ENCODE measurements at places on chromosomes 12 and 14.
A peak's percentile ranks its signal among the peaks of the same experiment; 100 is the strongest.

DNA sequence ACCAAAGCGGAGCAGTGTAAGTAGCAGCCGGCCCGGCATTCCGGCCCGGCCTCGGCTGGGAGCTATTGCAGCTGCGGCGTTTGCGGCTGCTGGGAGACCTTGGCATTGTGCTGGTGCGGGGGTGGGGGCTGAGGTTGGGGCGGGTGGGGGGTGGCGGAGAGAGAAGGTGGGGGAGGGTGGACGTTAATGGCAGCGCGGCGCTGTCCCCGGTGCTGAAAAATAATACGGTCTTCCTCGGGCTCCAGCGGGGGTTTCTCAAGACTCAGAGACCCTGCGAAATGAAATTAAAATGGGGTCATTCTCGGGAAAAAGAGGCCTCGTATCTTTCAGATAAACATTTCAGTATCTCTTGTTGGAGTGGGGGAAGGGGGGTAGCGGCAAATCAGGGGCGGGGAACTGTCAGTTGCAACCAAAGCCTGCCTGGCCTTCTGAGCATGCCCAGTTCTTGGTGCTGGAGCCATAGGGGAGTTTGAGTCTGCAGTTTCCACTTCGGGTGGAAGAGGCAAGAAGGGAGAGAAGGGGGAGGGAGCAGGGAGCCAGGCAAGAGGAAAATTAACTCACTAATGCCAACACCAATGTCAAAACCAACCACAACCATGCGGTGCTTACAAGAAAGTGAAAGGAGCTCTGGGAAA lies 414 bp downstream of the UNC79 start:
- DNase-seq = peak; percentile 45

- no peak for DNase-seq
Measured at GRCh38 chr12:131044136-131044535, 90.4 kb downstream of the ADGRD1 start.

DNA sequence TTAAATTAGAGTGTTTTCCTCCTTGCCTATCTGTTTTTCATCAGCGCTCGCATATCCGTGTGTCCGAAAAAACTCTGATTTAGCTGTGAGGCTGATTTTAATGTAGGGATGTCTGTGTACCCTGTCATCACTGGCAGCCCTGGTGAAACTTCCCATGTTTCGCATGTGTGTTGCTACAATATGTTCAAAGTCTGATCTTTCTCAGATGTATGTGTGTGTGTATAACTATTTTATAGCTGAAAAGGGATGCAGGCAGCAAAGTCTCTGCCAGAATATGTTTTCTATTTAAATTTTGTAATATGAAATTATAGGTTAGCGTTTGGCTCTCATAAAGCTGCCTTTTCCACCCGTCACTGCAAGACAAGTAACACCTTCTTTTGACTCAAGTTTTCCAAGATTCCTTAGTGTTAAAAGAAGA lies 154.8 kb downstream of the TMTC2 start:
- DNase-seq = no peak

- DNase-seq = no peak
Measured at GRCh38 chr12:14959463-14959862, 1.9 kb downstream of the ARHGDIB start.

GRCh38 chr12:101077791-101078528 lies 132.1 kb downstream of the SLC5A8 start:
- no peak for DNase-seq

- no peak for DNase-seq
Measured at GRCh38 chr14:25303934-25304333, 254.0 kb upstream of the STXBP6 start.

GRCh38 chr14:90720832-90721231 lies 95.4 kb downstream of the TTC7B start:
- DNase-seq = no peak

- DNase-seq = peak; percentile 57
Measured at GRCh38 chr14:54446161-54446693, 5.1 kb upstream of the CNIH1 start.

GRCh38 chr14:24670594-24670993 lies 36.6 kb upstream of the GZMB start:
- no peak for DNase-seq

DNA sequence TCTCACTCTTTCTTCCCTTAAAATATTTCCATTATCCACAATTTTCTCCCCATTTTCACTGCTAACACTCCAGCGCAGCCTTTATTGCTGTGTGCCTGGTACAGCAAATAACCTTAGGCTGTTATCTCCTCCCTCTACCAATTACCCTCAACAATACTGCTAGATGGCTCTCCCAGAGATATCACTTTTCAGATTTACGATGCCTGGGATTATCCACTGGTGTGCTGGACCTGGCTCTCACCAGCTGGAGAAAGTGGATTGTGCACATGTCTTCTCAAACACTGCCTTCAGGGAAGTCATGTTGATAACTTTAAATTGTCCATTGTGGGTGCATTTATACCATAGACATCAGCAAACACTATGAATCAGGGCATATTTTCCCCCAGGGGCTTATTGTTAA lies 101.9 kb upstream of the ADAMTS20 start:
- DNase-seq = no peak

- DNase-seq = no peak
Measured at GRCh38 chr12:86663716-86664115, 407.5 kb upstream of the MGAT4C start.

DNA sequence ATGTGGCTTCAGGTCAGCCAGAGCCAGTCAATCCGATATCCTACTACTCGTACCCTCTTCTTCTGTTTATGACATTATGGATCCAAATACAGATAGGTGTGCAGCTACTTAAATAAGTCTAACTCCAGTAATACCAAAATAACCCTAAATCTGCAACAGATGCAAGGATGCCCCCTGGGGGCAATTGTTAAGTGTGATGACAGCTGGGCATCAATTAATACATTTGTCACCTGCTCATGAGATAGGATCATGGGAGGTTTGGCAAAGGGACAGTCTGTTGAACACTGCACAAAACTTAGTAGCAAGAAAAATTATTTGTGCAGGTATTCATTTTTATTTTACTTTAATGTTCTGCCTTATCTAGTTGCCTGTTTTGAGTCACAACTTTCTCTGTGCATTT lies 83.2 kb downstream of the SLC38A6 start:
- DNase-seq = no peak

- no peak for DNase-seq
Measured at GRCh38 chr14:72553161-72553560, 340.7 kb downstream of the DPF3 start.

GRCh38 chr12:111251787-111252186 lies 117.1 kb downstream of the PHETA1 start:
- DNase-seq = no peak

DNA sequence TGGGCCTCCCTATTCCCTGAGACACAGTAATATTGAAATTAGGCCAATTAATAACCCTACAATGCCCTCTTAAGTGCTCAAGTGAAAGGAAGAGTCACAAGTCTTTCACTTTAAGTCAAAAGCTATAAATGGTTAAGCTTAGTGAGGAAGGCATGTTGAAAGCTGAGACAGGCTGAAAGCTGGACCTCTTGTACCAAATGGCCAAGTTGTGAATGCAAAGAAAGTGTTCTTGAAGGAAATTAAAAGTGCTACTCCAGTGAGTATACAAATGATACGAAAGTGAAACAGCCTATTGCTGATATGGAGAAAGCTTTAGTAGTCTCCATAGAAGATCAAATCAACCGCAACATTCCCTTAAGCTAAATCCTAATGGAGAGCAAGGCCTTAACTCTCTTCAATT lies 140.8 kb downstream of the PTCSC3 start:
- no peak for DNase-seq

- no peak for DNase-seq
Measured at GRCh38 chr14:92074555-92074954, 31.8 kb downstream of the ATXN3 start.

- DNase-seq = no peak
Measured at GRCh38 chr12:28023156-28023887, 50.8 kb upstream of the PTHLH start.

- no peak for DNase-seq
Measured at GRCh38 chr14:61218767-61219166, 62.4 kb downstream of the TMEM30B start.

DNA sequence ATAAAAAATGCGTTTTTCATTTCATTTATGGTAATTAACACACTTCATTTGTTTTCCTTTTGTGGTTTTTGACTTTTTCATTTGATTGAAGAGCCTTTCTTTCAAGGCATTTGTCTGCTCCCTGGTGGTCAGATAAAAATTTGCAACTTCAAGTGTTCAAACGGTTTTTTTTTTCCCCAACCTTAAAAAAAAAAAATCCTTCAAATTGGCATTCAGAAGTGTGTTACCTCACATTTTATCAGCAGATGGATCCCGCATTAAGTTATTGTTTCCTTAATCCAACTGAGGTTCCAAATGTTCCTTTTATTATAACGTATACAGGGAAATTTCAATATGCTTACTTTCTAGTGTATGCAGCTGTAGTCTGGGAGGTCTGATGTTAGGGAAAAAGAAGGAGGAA lies 47.2 kb downstream of the MYF5 start:
- no peak for DNase-seq

- DNase-seq = no peak
Measured at GRCh38 chr14:68685419-68686204, 107.3 kb downstream of the ZFP36L1 start.

- no peak for DNase-seq
Measured at GRCh38 chr12:43903686-43904085, 67.8 kb downstream of the TMEM117 start.

DNA sequence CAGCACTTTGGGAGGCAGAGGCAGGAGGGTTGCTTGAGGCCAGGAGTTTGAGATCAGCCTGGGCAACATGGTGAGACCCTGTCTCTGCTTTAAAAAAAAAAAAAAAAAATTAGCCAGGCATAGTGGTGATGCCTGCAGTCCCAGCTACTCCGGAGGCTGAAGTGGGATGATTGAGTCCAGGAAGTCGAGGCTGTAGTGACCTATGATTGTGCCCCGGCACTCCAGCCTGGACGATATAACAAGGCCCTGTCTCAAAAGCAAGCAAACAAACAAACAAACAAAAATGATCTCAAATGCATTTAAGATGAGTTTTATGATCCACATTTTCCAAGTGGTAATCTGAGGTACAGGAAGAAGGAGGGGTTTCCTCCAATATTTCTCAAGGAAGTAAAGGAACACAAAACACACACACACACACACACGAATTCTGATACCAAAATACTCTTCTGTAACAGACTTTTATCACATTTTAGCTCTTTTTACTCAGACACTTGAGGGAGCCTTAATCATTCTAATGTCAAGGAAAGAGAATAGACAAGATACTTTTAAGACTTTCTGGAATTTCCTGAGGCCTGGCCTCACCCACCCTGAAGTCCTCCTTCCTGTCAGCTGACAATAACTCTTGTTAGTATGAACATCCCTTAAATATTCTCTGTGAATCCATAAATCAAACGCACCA lies 44.4 kb upstream of the CERS5 start:
- DNase-seq = no peak

DNA sequence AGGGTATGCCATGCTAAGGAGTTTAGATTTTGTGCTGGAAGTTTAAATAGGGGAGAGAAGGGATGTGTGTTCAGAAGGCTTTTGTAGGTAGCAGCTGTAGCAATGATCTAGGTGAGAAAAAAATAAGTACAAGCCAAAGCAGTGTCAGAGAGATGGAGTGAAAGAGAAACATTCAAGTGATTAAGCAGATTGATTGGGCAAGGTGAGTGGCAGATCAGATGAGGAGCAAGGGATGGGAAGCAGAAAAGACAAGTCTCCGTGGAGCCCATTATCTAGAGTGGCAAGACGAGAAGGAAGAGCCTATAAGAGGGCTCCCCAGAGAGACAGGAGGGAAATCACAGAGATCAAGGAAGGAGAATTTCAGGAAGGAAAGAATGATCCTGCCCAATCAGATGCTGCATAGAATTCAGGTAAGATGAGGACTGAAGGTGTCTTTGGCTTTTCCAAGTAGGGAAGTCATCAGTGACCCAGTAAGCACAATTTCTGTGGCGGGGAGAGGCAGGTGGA lies 133.5 kb downstream of the ETV6 start:
- DNase-seq = no peak

DNA sequence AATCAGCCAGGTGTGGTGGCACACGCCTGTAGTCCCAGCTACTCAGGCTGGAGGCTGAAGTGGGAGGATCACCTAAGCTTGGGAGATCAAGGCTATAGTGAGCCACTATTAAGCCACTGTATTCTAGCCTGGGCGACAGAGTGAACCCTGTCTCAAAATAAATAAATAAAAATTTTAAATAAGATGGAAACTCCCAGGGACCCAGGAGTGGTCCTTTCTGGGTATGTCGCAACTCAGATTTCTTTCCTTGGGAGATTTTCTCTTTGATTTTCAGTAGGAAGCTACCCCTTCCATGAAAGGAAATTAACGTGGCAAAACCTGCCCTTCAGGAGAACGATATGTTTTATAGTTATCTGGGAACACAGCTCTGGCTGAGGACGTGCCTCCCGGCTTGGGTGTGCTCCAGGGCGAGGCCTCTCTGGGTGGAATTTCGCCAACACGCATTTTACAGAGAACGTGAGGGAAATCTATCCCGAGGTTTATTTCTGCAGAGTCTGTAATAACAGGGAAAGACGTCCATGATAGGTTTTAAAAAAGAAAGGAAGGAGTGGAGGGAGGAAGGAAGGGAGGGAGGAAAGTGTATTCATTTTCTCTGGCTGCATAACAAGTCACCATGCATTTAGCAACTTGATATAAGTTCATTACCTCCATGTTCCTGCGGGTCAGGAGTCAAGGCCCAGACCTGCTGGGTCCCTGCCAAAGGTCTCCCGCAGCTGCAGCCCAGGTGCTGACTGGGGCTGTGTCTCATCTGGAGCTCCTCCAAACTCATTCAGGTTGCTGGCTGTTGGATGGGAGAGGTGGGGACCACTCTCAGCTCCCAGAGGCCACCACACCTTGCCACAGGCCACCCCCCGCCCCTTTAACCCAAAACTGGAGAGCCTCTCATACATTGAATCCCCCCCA lies 80.6 kb upstream of the GSC start:
- no peak for DNase-seq

- no peak for DNase-seq
Measured at GRCh38 chr14:23130871-23131270, 11.8 kb upstream of the CEBPE start.

DNA sequence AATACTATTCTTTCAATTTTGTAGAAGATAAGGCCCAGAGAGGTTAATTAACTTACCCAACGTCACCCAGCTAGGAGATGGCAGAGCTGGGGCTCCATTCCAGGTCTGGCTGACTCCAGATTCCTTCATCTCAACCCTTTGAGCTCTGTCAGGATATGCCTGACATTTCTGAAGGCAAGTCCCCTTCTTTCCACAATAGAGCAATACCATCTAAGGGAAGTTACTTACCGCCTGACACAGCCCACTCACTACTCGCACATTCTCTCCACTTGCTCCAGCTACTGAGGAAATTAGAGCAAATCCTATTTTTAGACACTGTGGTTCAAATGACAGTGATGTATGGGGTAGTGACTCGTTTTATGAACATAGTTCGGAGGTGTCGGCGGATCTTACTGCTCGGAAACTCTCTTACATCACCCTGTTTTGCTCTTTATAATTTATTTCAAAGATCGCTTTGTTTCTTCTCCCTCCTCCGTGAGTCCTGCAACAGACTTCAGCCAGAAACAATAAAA lies 2.0 kb upstream of the WSCD2 start:
- no peak for DNase-seq
